ENCODE measurements at places on chromosomes 12 and 14.

GRCh38 chr14:90281756-90282155 is 25.4 kb downstream of the PSMC1 start:
- peak; percentile 34 for DNase-seq

DNA sequence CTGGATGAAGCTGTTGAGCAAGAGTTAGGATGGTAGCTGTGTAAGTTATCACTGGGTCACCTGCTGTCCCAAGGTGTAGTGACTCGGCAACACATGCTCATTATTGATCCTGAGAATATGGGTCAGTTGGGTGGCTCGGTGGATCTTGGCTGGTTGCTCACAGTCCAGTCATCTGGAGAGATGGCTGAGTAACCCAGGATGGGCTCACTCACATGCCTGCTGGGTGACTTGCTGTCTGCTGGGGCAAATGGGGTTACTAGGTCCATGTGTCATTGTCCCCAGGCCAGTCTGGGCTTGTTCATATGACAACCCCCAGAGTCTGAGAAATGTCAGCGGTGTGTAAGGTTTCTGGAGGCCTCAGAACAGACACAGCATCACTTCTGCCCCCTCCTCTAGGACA is 69.5 kb downstream of the SLC15A4 start:
- no peak for DNase-seq

- DNase-seq, result no peak
Measured at GRCh38 chr12:77163074-77164038, 98.0 kb upstream of the E2F7 start.

GRCh38 chr12:96359328-96359727 is 40.9 kb downstream of the CDK17 start:
- peak; percentile 47 for DNase-seq

DNA sequence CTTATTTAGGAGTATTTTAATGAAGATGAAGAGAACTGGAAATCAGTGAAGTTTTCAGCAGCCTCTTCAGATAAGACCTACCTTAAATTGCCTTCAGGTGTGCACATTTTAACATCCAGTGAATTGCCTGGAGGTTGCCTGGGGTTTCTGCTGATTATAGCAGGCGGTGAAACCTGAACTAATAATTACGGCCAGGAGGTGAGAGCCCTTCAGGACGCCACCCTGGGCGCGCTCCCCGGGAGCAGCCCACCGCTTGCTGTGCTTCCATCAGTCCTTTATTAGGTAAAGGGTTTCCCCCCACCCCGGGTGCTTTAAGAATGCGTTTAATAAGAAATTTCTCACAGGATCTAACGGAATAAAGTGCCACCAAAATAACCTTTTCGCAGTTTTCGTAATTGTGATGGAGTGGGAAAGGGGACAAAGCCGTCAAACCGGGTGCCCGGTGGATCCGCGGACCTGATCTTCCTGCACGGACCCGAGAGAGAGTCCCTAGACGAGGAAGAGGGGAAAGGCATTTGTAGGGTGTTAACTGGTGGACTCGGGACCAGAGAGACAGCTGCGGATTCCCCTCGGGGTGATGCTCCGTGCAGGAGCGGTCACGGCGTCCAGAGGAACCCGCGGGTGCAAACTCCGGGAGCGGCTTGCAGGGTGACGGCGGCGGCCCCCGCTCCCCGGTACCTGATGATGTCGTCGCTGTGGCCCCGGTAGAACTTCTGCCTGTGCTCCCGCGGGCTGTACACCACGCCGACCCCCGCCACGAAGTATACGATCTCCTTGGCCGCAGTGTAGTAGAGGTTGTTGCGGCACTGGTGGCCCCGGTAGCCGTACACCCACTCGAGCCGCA is 902 bp downstream of the EML5 start:
- peak; percentile 6 for DNase-seq

GRCh38 chr14:96252999-96253539 is 2.9 kb upstream of the BDKRB1 start:
- peak; percentile 94 for DNase-seq

DNA sequence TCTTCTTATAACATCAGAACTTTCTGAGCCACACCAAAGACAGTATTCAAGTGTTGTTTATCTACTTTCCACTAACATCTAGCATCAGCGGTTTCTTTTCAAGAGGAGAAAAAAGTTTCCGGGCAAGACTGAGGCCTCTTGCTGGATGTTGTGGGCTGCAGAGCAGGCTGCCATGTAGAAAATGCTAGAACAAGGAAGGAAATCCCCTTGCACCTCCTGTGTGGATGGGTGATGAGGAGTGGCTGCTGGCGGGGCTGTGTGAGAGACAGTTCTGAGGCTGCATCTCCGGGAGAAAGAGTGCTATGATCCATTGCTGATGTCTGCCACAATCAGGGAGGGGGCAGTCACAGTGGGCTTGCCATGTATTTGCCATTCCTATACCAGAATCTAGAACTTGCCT is 37.8 kb upstream of the PPP1CC start:
- DNase-seq, result no peak

DNA sequence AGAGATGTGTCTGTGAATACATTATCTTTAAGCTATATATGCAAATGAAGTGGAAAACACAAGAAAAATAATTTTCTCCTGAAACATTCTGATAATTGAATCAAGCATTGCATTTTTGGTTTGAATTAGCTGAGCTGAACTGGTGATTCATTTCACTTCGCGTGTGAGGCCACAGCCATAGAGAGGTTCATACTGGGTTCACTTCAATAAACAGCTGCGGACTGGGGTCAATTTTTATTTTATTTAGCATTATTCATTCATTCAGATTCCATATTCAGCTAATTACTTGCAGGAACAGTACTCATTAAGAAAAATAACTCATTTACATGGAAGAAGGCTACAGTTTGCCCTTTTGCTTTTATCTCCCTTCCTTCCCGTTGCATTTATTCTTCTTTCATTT is 195.2 kb upstream of the LRIG3 start:
- DNase-seq, result peak; percentile 25

DNA sequence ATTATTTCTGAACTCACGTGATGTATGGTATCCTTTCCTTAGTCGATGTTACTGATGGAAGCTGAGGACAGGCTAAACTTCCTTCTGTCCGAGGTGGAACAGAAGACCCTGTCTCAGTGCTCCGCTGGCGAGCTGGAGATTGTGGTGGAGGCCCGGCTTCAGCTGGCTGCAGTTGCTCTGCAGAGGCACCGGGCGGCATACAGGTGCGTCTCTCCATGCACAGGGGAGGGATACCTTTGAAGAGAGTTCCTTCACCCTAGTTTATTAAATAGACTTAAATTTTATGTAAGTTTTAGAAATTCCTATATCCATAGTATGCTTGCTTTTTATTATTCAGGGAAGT is 186.7 kb upstream of the NEDD1 start:
- DNase-seq, result peak; percentile 19

GRCh38 chr14:52862632-52863333 is 71.4 kb upstream of the GNPNAT1 start:
- DNase-seq, result peak; percentile 72

GRCh38 chr14:75610834-75611233 is 32.4 kb downstream of the FLVCR2 start:
- no peak for DNase-seq

DNA sequence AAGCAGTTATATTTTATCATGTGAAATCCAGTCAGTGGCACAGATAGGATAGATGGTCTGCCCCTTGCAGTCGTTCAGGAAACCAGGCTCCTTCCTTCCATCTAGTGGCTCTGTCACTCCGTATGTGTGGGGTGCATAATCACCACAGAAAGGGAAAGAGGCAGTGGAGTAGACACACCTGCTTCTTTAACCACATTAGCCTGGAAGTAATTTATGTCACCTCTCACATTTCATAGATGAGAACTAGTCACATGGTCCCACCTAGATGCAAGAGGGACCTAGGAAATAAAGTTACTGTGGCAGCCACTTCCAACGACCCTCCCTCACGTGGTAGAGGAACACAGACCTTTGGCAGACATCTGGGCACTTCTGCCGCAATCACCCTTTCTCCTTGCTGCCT is 14.2 kb upstream of the RNU6-8 start:
- DNase-seq, result no peak

- DNase-seq, result peak; percentile 13
Measured at GRCh38 chr12:991350-992333, 619 bp downstream of the ERC1 start.

GRCh38 chr12:125013816-125014442 is 20.5 kb downstream of the BRI3BP start:
- DNase-seq, result no peak

DNA sequence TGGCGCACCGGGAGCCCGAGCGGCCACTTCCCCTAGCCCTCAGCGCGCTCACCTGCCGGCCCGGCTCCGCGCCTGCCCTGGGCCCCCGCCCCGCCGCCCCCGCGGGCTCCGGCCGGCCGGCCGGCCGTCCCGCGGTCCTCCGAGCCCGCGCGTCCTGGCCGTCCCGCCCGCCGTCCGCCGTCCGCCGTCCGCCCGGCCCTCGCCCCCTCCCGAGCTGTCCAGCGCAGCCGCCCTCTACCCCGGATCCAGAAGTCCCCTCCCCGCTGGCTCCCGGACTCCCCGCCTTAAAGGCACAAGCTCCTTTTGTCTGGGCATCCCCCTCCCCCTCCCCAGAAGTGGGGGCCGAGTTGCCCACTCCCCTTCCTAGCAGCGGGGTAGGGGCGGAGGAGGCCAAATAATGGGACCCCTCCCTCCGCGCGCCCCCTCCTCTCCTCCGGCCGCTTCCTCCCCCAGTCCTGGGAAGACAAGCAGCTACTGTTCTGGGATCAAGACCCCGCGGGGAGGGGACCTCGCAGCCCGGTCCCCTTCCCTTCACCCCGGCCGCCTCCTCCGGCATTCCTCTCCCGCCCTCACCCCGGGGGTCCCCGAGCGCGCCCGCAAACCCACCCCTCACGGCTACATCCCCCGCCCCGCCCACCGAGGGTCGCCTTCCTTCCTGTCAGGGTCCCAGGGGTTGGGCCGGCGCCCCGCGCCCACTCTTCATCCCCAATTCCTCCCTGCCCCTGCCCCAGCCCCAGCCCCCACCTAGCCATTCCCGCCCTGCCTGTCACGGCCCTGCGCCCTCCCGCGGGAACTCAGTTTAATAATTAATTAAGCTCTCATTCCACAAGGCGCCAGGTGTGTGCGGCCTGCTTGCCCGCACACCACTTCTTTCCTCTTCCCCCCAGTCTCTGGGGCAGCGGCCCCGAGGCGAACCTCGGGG is at the start of gene ADCY6:
ADCY6 (minus strand) TSS at position 236 of the 922 bp plus-strand sequence. CDS start 5,655 bp downstream, outside the sequence.
- DNase-seq, result peak; percentile 70

DNA sequence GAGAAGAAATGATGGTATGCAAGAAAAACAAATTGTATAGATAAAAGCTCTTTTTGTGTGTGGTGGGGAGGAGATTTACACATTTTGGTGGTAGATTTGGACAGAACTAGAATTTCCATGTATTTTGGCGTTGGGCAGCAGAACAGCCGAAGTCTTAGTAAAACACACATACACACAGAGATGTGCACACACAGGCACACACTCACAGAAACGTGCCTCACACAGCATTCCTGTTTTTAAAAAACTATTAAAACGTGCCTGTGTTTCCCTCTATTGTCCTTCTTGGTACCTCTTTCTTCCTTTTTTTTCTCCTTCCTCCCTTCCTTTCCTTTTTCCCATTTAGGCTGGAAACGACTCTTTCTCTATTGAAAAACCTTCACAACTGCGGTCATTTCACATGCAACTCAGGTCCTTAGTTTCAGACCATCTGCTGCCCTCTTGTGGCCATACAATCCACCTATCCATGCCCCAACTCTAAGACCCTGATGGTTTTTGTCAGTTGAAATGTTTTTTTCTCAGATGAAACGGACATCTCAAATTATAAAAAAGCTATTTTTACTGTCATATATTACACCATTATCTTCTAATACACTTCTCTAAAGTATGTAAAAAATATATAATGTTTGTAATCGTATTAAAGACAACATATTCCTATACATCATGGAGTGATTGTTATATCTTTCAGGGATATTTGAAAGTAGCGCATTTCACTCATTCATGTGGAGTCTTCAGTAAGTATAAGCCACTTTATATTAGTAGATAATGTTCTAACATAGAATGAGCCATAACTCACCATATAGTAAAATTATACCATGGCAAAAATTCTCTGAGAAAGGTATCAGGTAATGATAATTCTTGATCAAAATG is 386.7 kb upstream of the NOVA1 start:
- peak; percentile 54 for DNase-seq

GRCh38 chr12:94123127-94123526 is 25.2 kb upstream of the PLXNC1 start:
- no peak for DNase-seq

GRCh38 chr12:68334132-68334531 is 2.0 kb upstream of the MDM1 start:
- DNase-seq, result no peak

- DNase-seq, result no peak
Measured at GRCh38 chr12:6204533-6205143, 4.4 kb downstream of the CD9 start.

- no peak for DNase-seq
Measured at GRCh38 chr12:129559776-129560175, 344.0 kb downstream of the TMEM132D start.

GRCh38 chr12:110466791-110467190 is 1.3 kb downstream of the GPN3 start:
- DNase-seq, result no peak

DNA sequence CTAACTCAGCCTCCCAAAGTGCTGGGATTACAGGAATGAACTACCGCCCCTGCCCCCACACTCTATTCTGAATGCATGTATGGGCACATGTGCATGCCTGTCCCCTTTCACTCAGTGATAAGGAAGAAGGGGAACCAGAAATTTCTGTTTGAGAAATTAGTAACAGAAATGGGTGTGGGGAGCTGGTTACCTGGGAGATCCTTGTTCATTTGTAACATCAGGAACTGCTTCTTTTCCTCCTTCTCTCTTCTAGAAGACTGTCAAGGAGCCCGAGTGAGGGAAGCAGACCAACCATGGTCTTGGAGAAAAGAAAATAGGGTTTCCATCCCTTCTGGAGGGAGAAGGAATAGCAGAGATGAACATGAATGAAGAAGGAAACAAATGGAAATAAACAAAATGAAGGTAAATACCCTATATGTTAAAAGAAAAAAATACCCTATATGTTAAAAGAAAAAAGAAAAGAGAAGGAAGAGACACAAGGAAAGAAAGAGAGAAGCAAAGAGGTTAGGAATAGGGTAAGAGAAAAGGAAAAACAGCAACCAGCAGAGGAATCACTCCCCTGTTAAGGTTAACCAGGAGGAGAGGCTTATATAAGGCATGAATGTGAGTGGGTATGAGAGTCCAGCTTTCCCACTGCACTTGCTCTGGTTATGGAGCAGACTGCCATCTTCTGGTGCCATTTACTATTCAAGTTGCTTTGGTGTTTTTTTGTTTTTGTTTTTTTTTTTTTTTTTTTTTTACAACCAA is 3.3 kb downstream of the PPP1R3E start:
- peak; percentile 68 for DNase-seq

DNA sequence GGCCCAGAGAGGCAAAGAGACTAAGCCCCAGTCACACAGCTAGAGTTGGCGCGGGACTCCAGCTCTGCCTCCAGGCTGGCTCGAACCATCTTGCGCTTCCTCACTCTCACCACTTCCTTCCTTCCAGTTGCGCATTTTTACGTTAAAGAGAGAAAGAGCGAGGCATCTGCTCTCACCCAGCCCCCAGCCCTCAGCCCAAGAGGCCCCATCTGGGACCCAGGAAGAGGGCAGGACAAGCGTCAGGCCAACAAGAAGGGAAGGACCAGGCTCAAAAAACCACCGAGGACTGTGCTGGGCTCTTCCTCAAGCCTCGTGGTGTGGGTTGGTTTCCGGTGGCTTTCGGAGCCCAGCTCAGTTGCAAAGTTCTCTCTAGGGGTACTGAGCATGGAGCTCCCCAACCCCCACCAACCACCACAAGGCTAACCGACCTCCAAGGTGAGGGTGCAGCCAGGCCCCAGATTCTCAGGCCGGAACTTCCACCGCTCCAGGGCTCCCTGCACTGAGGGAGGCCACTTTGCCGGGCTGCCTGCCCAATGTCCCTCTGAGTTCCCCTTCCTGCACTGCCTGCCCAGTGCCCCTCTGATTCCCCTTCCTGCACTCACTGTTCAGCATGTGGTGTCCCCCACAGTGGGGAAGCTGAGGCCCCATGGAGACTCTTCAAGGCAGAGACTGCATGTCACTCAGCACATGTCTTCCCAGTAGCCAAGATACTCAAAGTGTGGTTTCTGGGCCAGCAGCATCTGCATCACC is 35.9 kb downstream of the TESC start:
- no peak for DNase-seq

All from ELR (cell line).